HFFc6 (cell line): ENCODE measurements at places on chromosomes 11 and 22.

GRCh38 chr22:45034156-45034555, 24.4 kb upstream of the PHF21B start:
- 0 out of 2 replicates have a peak, but pooled peaks cover 3% of the 10 kb centered on the region for H3K36me3 ChIP-seq
- H3K27ac ChIP-seq: no peak overlapping the region
- peaks cover 45% of the 10 kb centered on the region for H3K27me3 ChIP-seq
- no peaks in the 10 kb centered on the region for H3K4me1 ChIP-seq
- no peak overlapping the region for H3K4me3 ChIP-seq
- no peak for DNase-seq

GRCh38 chr11:9274499-9275258, 9.5 kb upstream of the DENND5A start:
- no peak for DNase-seq
- no peaks in the 10 kb centered on the region for H3K36me3 ChIP-seq
- H3K27ac ChIP-seq: no peak overlapping the region

DNA sequence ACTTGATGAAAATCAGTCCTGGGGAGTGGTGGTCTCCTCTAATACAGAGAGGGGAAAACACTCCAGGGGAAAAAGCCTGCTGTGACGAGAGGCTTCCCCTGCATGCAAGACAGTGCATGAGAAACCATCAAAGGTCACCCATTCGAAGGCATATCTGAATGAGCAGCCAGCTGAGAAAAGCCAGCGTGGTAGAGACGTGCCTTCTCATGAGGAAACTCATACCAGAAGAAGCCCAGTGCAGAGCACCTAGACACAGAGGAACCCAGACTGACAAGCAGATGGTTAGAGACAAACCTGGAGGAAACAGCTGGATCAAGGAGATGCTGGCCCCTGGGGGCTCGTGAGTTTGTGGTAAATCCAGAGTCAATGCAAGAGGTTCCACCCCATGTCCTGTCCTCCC, 534.8 kb downstream of the BRD1 start:
- no peak overlapping the region for H3K27ac ChIP-seq
- H3K27me3 ChIP-seq: no peaks in the 10 kb centered on the region; the same call in 1 of the 2 replicates
- peaks cover 4% of the 10 kb centered on the region for H3K36me3 ChIP-seq
- no peak overlapping the region for H3K4me3 ChIP-seq
- no peak for DNase-seq

GRCh38 chr22:24030186-24030702, 19.1 kb downstream of the CABIN1 start:
- DNase-seq: no peak
- H3K27ac ChIP-seq: no peak overlapping the region
- no peaks in the 10 kb centered on the region for H3K36me3 ChIP-seq
- H3K27me3 ChIP-seq: no peaks in the 10 kb centered on the region

- H3K4me3 ChIP-seq: no peak overlapping the region
- no peaks in the 10 kb centered on the region for H3K36me3 ChIP-seq
- peaks cover 20% of the 10 kb centered on the region for H3K4me1 ChIP-seq
- peaks cover 10% of the 10 kb centered on the region for H3K27me3 ChIP-seq
- H3K27ac ChIP-seq: no peak overlapping the region
Observed at GRCh38 chr11:18696638-18697225, 1.8 kb upstream of the TMEM86A start.

- no peak overlapping the region for H3K27ac ChIP-seq
- peaks cover 23% of the 10 kb centered on the region for H3K27me3 ChIP-seq
- peaks cover 20% of the 10 kb centered on the region for H3K4me1 ChIP-seq
Observed at GRCh38 chr11:119144825-119145486, 3.9 kb upstream of the ABCG4 start.

DNA sequence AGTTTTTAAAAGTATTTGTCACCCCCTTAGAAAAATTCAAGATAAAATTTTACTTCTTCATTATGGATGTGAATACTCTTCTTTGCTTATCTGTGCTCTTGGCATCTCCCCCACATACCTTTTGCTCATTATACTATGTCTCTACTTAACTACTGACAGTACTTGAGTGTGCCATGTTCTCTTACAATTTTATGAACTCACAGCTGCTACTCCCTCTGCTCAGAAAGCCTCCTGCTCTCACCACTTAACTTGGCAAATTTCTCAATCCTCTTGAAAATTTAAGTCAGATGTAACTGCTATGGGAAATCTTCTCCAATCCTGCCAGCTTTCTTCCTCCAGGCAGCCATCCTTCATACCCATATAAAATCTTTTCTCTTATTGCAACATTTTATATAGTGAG, 163.4 kb downstream of the CNTN5 start:
- no peaks in the 10 kb centered on the region for H3K27me3 ChIP-seq
- H3K4me1 ChIP-seq: no peaks in the 10 kb centered on the region
- H3K4me3 ChIP-seq: no peak overlapping the region
- H3K36me3 ChIP-seq: no peaks in the 10 kb centered on the region

GRCh38 chr11:87726506-87726905, 448.7 kb downstream of the RAB38 start:
- H3K27me3 ChIP-seq: no peaks in the 10 kb centered on the region; the same call in 1 of the 2 replicates
- H3K4me3 ChIP-seq: no peak overlapping the region
- no peaks in the 10 kb centered on the region for H3K4me1 ChIP-seq
- no peak for DNase-seq

GRCh38 chr22:33105501-33105911, 47.3 kb upstream of the SYN3 start:
- no peaks in the 10 kb centered on the region for H3K36me3 ChIP-seq
- peaks cover 9% of the 10 kb centered on the region for H3K27me3 ChIP-seq

- H3K36me3 ChIP-seq: no peaks in the 10 kb centered on the region
- peaks cover 6% of the 10 kb centered on the region; the same call in 1 of the 2 replicates for H3K27me3 ChIP-seq
- peaks cover 56% of the 10 kb centered on the region for H3K4me1 ChIP-seq
- H3K4me3 ChIP-seq: peak within 1 kb of the TSS; percentile 92
- H3K27ac ChIP-seq: peak within 1 kb of the TSS; percentile 68
Observed at GRCh38 chr11:3165152-3165705, at the start of gene OSBPL5. Gene OSBPL5, minus strand, starts transcription at chr11:3165310. Its CDS starts 36,162 bp downstream, at chr11:3129148.

- H3K27ac ChIP-seq: no peak overlapping the region
- H3K27me3 ChIP-seq: peaks cover 51% of the 10 kb centered on the region
- H3K4me1 ChIP-seq: no peaks in the 10 kb centered on the region
- H3K36me3 ChIP-seq: no peaks in the 10 kb centered on the region
- DNase-seq: no peak
- H3K4me3 ChIP-seq: no peak overlapping the region
Observed at GRCh38 chr11:16809886-16810668, 71.6 kb downstream of the C11orf58 start.

DNA sequence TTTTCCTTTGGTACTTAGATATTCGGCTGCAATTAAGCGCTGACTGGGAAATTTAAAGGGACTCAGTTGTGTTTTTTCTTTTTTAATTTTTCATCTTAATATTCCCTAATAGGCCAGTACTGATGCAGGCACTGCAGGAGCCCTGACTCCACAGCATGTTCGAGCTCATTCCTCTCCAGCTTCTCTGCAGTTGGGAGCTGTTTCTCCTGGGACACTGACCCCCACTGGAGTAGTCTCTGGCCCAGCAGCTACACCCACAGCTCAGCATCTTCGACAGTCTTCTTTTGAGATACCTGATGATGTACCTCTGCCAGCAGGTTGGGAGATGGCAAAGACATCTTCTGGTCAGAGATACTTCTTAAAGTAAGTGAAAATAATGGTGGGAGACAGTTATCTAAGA, 3.8 kb downstream of the YAP1 start:
- peaks cover 47% of the 10 kb centered on the region for H3K36me3 ChIP-seq
- peaks cover 68% of the 10 kb centered on the region for H3K4me1 ChIP-seq
- H3K4me3 ChIP-seq: peak overlapping the region; percentile 97
- DNase-seq: no peak

GRCh38 chr11:80849253-80849652, 1408.4 kb upstream of the TENM4 start:
- no peaks in the 10 kb centered on the region for H3K4me1 ChIP-seq
- H3K27me3 ChIP-seq: no peaks in the 10 kb centered on the region
- no peaks in the 10 kb centered on the region; the same call in 1 of the 2 replicates for H3K36me3 ChIP-seq
- DNase-seq: no peak
